ENCODE measurements at places on chromosomes 1 and 21.

DNA sequence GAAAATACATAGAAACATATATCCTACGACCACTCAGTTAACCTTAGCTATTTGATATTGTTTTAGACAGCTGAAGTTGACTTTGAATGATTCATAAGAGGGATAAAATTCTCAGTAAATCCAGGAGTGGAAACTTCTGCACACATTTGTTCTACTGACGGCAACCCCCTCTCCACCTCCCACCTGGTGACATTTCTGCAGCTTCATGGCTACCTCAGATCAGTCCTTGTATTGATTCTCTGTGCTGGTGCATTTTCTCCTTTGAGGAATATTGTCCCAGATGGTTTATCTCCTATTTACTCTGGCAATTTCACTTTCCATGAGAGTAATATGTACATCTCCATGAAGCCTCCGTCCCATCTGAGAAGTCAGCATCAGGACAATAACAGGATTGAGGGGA, 57.7 kb upstream of the COA6 start:
- no peak for DNase-seq

DNA sequence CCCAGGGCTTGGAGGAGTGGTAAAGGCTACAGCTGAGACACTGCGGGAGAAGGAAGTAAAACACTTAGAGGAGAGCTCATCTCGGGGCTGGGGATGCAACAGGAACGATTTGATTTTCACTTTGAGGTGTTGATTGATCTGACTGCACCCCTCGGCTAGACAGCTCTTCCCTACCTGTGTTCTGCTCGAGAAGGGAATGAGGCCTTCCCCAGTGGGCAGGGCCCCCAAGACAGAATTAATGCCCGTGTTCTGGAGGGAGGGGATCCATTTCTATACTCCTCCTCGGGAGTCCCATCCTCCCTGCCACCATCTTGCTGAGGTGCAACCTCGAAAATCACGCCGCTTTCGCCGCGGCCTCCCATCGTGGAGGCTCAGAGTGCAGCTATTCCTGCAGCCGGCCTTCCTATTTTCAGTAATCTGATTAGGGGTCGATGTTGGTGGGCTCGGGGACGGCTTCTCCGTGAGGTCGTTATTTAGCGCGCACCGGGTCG, 2.4 kb downstream of the ATP2B4 start:
- no peak for DNase-seq

DNA sequence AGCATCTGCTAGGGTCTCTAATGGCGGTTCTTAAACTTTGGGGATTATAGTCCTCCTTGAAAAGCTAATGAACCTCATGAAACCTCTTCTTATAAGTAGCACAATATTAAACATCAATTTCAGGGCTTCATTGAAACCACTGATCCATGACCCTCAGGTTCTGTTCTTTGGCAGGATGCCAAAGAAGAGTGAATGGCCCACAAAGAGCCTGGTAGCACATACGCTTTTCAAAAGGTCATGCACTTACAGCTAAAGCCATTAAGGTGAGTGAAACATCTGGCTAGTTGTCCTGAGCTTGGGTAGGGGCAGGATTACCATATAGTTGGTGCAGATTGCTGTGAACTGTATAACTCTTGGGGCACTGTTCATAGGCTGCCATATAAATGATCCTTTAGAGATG, 42.3 kb downstream of the MDM4 start:
- DNase-seq: no peak

DNA sequence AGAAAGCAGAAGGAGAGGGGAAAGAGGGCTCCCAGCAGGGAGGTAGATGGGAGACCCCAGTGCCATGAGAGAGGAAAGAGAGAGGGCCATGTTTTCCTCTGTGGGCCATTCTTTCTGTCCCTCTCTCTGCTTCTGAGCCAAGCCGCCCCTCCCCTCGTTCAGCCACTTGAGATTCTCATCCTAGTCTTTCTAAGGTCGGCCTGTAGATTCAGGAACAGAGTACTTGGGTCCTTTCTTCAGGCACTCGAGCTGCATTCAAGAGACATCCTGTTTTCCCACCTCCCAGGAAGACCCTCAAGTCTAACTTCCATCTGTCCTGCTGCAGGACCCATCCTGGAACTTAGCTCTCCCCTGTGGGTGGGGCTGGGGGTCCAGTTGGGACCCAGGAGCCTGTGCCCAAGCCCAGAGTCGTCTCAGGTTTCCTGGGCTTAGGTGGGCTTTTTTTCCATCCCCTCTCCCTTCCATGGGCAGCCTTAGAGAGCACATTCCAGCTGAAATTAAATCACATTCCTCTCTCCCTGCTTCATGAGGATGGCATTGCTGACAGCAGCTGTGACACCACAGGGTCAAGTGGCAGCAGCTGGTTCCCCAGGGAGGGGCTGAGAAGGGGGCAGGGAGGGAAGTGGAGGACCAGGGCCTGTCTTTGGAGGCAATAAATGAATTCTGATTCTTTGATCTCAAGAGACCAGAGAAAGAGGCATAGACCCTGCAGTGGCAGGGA, 13.0 kb downstream of the NES start:
- no peak for DNase-seq
